ENCODE measurements at places on chromosomes 12 and 14.

- no peaks in the 10 kb centered on the region for H3K27me3 ChIP-seq
- no peak overlapping the region for H3K4me3 ChIP-seq
- no peak for DNase-seq
- no peaks in the 10 kb centered on the region for H3K36me3 ChIP-seq
These were observed 19.2 kb upstream of the PLEKHA5 start for GRCh38 chr12:19110221-19110940.

- peak overlapping the region; percentile 4 for H3K27ac ChIP-seq
- H3K36me3 ChIP-seq, result peaks cover 12% of the 10 kb centered on the region
- H3K4me3 ChIP-seq, result no peak overlapping the region
- DNase-seq, result no peak
These were observed 70.7 kb downstream of the RASSF8 start for GRCh38 chr12:26028953-26029735.

- H3K27me3 ChIP-seq, result no peaks in the 10 kb centered on the region
- peaks cover 54% of the 10 kb centered on the region for H3K4me1 ChIP-seq
- DNase-seq, result no peak
These were observed 747 bp upstream of the DACT1 start for GRCh38 chr14:58637040-58637390.

GRCh38 chr14:102556098-102556677 is 36.3 kb upstream of the RCOR1 start:
- DNase-seq, result no peak
- H3K4me3 ChIP-seq, result no peak overlapping the region
- H3K27me3 ChIP-seq, result no peaks in the 10 kb centered on the region
- no peaks in the 10 kb centered on the region for H3K36me3 ChIP-seq
- no peak overlapping the region for H3K27ac ChIP-seq
- H3K4me1 ChIP-seq, result peaks cover 15% of the 10 kb centered on the region

- H3K36me3 ChIP-seq, result no peaks in the 10 kb centered on the region
- peaks cover 23% of the 10 kb centered on the region for H3K27me3 ChIP-seq
- H3K27ac ChIP-seq, result no peak overlapping the region
- no peaks in the 10 kb centered on the region for H3K4me1 ChIP-seq
- DNase-seq, result no peak
These were observed 485.6 kb upstream of the TMEM132C start for GRCh38 chr12:127781336-127781735.
